ENCODE measurements at places on chromosomes 2 and 18.

GRCh38 chr2:8119782-8120505 lies 561.9 kb upstream of the ID2 start:
- no peak for DNase-seq

- DNase-seq, result no peak
Observed at GRCh38 chr18:71471963-71472725, 1072.0 kb downstream of the CBLN2 start.

DNA sequence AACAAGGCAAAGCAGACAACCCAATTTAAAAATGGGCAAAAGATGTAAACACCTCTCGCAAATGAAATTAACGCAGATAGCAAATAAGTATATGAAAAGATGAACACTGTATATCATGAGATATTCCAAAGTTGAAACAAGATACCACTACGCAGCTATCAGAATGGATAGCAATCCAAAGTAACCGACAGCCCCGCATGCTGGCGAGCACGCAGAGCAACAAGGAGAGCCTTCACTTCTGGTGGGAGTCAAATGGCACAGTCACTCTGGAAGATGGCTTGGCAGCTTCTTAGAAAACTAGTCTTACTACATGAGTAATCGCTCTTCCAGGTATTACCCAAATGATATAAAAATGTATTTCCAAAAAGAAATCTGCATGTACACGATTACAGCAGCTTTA lies 1.4 kb downstream of the NDUFA10 start:
- no peak for DNase-seq

DNA sequence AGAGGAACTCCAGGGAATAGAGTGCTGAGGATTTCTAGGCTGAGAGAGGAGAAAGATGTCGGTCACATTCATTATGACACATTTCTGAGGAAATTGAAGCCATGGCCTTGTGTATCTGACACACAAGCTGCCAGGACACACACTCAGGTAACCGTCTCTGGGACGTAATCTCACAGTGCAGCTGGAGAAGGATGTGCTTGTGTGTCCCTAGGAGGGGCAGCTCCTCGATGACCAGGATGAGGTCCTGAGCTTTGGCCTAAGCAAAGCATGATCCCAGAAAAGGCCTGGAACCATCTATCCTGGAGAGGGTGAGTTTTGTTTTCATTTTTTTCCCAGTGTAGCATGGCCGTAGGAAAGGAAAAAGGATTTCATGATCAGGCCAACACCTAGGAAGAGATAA lies 102.2 kb downstream of the CAPN13 start:
- DNase-seq, result no peak

Measured in putamen (tissue), 1 donor.